ENCODE measurements at places on chromosomes 1 and 21.

DNA sequence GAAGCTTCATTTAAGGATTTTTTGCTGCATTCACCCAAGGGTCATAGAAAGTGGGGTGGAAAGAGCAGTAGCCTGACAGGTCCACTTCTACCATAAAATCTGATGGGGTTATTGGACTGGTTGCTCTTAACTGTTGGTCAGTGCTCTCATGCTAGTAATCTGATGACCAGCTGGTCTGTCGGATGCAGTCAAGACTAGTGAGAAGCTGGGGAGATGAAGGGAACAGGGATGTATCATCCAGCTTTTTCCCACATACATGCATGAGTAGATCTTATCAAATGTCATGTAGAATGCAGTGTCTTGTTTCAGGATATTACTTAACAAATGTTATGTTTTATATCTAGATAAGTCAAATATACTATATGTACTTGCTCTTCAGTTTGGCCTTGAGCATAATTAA lies 11.1 kb downstream of the ATP1B1 start:
- DNase-seq, result peak; percentile 27

DNA sequence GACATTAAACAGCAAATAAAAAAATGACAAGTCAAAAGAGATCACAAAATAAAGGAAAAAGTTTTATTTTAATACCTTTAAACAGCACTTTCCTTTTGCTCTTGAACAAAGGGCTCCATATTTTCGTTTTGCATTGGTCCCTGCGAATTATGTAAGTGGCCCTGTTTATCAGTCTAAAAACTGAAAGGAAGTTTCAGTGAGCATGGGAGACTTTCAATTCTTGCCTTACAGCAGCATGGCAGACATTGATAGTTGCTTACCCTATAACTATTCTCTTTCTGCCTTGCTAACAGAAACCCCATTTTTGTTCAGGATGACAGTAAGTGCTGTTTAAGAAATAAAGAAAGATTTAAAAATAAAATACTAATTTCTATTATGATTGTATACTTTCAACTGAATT lies 5.2 kb upstream of the SH3GLB1 start:
- no peak for DNase-seq

- DNase-seq, result no peak
Measured at GRCh38 chr21:21818898-21819297, 820.7 kb downstream of the NCAM2 start.

- no peak for DNase-seq
Measured at GRCh38 chr1:7705048-7705907, 65.8 kb upstream of the VAMP3 start.

- peak; percentile 64 for DNase-seq
Measured at GRCh38 chr1:207017615-207018559, 14.7 kb downstream of the C1orf116 start.

DNA sequence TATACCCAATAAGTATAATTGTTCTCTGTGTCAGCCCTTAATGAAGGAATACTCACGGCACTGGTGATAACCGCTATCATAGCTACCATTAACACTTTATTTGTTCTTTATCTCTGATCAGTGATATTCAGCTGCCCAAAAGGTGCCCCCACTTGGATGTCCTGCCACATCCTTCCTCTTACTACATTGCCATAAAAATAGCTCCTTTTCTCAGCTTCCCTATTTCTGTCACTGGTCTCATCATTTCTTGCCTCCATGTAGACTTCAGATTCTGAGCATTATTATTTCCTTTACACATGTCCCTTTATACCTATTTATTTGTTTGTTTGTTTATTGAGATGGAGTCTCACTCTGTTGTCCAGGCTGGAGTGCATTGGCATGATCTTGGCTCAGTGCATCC lies 2.7 kb upstream of the RAB29 start:
- DNase-seq, result no peak

DNA sequence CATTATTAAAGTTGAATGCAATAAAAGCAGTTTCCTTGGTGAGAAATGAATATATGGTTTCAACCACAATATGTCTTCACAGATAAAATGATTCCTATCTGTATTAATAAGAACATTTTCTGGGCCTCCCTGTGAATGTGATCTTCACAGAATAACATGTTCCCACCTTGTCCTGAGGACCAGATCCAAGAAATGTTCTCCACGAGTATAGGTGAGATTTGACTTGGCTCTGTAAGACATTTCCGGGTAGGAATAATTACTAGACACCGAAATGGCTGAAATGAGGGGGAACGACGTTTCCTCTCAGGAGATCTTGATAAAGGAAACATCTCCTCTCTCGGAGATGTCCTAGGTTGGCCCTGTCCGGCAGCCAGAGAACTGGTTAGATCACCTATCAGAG lies 61.4 kb downstream of the CLIC6 start:
- DNase-seq, result no peak

GRCh38 chr1:106621853-106622252 lies 434.6 kb upstream of the PRMT6 start:
- no peak for DNase-seq

DNA sequence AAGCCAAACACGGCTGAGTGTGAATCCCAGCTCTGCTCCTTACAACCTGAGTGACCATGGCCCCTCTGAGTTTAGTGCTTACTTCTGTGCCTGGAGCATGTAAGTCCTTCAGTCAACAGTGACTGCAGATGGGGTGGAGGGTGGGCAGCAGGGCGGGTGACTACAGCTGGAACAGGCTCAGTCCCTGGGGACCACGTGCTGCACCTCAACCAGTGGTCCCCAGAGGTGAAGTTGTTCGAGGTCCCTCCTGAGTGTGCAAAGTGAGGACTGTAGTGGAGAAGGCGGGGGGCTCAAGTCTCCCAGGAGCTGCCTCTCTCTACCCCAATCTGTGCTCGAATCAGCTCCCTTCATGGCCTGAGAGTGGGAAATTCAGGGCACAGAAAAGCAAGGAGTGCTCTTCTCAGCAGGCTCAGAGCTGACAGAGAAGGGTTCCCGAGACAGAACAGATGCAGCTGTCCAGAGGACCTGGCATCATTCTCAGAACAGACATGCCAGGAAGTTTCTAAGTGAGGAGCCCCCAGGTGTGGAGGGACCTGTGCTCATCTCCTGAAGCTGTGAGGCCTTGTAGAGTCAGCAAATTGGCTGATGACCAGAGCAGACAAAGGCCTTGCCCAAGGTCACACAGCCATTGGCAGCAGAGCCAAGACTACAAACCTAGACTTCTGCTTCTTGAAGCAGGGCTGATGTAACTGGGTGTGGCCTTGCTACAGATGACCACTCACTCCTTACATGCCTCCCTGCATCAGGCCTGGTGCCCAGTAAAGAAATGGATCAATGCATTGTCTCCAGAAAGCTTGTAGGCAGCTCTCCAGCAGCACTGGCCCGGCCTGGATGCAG lies 61.7 kb upstream of the EDN2 start:
- no peak for DNase-seq

GRCh38 chr1:231618609-231619256 lies 7.9 kb upstream of the DISC1 start:
- DNase-seq, result no peak

DNA sequence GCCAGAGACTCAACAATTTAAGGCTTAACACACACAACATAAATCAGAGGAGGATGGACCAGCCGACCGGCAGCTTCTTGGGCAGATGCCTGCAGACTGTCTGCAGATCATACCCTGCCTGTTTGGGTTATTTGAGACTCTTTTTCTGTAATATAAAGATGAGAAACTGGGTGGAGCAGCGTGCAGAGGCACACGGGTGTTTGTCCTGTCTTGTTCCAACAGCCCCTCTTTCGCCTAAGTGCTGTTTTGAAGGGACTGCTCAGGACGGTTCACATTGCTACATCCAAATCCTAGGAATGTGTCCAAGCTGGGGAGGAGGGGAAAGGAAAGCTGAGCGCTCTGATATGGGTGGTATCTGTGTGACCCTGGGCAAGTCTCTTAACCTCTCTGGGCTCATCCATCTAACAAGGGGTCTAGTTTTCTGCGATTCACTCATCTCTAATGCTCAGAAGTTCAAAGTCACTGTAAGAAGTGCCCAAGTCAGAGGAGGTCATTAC lies 149.9 kb downstream of the CLIC6 start:
- DNase-seq, result no peak

DNA sequence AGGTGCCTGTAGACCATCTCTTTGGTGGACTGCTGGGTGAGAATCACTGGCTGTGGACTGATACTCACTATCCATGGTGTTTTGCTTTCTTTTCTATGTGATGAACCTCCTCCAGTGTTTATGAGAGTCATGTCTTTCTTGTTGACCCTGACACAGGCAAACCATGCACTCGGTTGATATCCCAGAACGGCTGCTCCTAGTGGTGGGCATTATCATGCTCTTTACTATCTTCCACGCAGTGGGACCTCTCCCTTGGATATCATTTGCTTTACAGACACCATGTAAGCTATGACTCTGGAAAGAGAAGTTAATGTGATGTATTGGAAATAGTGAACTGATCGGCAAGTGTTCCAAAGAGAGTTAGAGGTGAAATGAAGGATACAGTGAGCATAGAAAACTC lies 1455.6 kb downstream of the BRINP3 start:
- no peak for DNase-seq

- no peak for DNase-seq
Measured at GRCh38 chr1:187046293-187046692, 217.5 kb downstream of the PLA2G4A start.

DNA sequence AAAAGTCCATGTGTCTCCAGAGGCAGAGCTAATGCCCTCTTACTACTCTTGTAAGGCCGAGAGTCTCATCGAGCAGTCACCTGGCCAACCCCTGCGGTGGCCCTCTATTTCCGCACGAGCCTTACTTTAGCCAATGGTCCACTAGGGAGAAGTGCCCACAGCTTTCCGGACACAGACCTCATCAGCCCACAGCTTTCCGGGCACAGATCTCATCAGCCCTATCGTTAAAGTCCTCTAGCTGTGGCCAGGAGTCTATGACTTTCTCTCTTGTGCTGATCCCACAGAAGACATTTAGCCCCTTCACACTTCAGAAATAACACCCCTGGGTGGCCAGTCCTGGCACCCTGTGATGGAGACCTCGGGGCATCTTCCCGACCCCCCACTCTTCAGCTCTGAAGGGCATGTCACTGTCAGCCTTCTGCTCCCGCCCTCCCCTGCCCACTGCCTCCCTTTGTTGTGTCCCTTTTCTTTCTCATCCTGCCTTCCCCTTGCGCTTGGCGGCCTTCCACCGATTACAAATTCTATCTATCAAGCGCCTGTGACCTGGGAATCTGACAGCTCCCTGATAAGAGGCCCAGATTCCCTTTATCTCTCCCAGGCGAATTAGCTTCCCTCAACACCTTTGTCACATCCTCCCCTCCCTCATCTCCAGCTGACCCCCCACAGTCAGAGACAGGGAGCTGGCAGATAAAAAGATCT lies 161.0 kb downstream of the PLXNA2 start:
- DNase-seq, result no peak

GRCh38 chr1:9827558-9828185 lies 3.9 kb upstream of the CLSTN1 start:
- DNase-seq, result no peak

DNA sequence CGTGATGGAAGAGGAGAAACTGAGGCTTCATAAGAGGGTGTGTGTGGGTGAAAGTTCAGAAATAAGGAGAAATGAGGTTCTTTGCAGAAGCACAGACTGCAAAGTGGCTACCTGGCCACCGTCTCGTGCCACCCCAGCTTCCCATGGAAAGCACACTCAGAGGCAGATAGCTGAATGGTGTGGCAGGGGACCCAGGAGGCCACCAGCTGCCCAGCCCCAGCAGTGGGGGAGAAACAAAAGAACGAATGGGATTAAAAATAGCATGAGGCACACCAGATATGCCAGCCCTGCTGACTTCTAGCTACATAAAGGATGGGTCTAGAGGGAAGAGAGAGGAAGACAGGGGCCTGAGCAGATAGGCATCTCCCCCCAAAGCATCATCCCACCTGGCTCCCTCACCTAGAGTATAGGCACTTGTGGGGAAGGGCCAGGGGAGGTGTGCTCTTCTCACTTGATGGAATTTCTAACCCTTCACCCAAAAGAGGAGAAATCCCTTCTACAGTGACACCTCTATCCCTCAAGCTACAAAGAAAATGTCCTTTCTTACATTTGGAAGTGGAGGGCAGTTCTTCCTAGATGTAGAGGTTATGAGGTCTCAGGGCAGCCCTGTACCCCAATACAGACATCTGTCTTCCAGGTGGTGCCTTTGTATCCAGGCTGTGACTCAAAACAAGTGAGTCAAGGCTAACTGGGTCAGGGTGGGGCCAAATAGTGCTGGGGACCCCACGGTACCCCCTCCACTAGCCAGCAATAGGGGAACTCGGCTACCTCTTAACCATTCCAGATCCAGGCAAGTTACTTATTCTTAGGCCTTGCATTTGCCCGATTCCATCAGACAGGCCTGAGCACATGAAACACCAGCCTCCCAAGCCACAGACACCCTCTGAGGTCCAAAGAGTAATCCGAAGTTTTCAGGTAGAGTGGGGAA lies 3.5 kb downstream of the HDGF start:
- no peak for DNase-seq

DNA sequence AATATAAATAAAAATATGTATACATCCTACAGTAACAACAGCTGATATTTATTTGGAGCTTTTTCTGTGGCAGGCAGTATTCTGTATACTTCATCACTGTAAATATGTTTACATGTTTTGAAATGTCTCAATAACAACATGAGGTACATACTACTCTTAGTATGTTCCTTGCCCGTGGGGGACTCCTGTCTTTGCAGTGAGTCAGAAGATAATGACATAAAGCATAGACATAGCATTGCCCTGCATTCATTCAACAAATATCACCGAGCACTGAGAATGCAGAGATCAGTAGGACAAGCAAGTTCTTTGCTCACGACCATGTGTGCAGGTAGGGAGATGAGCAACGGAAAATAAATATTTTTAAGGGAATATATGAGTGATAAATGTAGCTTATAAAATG lies 246.5 kb downstream of the LTN1 start:
- DNase-seq, result no peak

DNA sequence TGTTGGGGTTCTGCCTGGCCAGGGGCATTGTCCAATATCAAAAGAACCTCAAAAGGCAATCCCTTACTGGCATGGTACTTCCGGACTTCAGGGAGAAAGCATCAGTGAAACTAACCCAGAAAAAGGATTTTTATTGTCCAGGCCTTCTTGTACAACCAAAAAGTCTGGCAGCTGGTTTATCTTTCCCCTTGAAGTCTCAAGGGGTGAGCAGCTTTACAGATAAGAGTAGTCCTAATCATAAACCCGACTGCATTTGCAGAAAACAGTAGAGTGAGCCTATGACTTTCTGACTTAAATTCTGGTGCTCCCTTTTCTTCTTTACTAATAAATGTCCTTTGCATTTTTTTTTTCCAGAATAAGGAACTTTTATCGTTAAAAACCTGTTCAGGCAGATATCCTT lies 104.0 kb upstream of the CHRM3 start:
- DNase-seq, result no peak

- DNase-seq, result no peak
Measured at GRCh38 chr1:232317350-232317749, 312.6 kb downstream of the SIPA1L2 start.

GRCh38 chr1:37858931-37859506 lies 373 bp downstream of the MTF1 start:
- no peak for DNase-seq
